ENCODE measurements at places on chromosomes 2 and 18. TPM values are rescaled to one million over a fixed set of nuclear protein-coding genes. Genes with fewer than 3 reads are reported as not detected.

GRCh38 chr2:55869637-55870325, 53.8 kb downstream of the EFEMP1 start:
- H3K27ac ChIP-seq = no peak overlapping the region
- peaks cover 38% of the 10 kb centered on the region for H3K36me3 ChIP-seq
- H3K4me1 ChIP-seq = no peaks in the 10 kb centered on the region
- H3K27me3 ChIP-seq = no peaks in the 10 kb centered on the region
- DNase-seq = no peak

DNA sequence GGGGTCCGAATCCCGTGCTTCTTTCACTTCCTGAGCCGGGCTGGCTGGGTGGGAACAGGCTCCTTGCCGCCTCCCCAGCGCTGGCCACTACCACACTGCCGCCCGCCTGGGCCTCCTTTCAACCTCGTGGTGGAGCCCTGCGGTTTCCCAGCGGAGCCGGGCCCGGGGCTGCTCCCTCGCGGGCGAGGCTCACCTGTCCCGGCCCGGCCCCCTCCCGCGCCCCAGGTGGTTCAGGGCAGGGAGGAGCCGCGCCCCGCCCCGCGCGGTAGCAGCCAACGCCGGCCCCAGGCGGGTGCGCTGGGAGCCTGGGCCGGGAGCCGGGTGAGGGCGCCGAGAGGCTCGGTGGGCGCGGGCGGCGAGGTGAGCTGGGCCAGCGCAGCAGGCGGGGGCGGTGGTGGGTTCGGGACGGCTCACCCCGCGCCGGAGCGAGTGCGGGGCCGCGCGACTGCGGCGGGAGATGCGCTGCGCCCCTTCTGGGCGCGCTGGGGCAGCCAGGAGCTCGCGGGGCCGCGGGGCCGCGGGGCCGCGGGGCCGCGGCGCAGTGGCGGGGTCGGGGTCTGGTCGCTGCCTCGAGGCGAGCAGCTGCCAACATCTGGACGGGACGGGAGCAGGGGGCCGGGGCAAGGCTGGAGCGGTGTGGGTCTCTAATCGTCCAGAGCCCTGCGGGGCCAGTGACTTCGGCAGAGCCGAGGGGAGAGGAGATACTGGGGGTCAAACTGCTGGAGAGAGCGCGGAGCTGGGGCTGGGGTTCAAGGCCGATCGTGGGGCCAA, at the start of gene LYPD6B:
Gene LYPD6B (plus strand): TSS at position 258 of the 771 bp plus-strand sequence. CDS start 92,250 bp downstream, outside the sequence.
- peak within 1 kb of the TSS; percentile 20 for H3K4me3 ChIP-seq
- no peaks in the 10 kb centered on the region for H3K4me1 ChIP-seq
- DNase-seq = no peak

DNA sequence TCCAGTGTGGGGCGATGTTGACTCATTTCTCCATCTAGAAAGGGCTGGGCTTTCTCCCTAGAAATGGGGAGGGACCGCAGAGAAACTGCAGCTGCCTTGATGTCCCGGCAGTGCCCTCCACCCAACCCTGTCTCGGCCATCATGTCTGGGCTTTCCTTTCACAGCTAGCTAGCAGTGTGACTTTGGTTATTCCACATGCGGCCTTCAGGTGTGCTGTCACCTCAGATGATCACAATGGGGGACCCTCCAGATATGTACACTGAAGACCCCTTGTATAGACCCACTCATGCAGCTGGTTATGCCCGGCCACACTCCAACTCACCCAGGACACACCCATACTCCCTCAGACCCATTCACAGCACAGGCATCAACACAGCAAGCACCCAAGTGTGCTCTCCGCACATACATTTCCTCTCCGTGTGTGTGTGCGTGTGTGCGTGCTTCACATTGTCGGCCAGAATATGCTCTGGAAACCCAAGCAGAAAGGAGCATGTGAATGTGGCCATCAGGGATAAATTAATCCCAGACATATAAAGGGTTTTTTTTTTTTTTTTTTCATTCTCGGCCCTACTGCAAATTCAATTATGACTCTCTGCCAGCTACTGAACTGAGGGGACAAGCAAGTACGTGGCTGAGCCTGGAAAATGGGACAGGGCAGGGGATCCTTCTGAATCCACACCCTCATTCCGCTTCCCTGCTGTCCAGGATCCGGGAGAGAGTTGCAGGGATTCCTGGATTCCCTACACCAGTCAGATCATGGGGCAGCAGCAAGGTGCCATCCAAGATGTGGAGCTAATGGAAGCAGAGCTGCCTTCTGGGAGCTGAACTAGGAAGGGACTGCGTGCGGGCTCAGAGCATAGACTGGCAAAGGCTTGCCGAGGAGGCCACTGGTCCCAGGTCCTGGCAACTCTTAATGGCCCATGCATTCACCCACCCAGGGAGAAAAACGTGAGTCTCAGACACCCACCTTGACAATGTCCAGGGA, 240.2 kb downstream of the DYSF start:
- H3K36me3 ChIP-seq = no peaks in the 10 kb centered on the region
- H3K4me1 ChIP-seq = no peaks in the 10 kb centered on the region
- H3K27ac ChIP-seq = no peak overlapping the region
- no peak overlapping the region for H3K4me3 ChIP-seq

GRCh38 chr2:208042041-208042440, 16.7 kb upstream of the PLEKHM3 start:
- DNase-seq = no peak
- no peaks in the 10 kb centered on the region for H3K27me3 ChIP-seq
- no peaks in the 10 kb centered on the region for H3K4me1 ChIP-seq
- no peak overlapping the region for H3K4me3 ChIP-seq
- H3K36me3 ChIP-seq = no peaks in the 10 kb centered on the region

DNA sequence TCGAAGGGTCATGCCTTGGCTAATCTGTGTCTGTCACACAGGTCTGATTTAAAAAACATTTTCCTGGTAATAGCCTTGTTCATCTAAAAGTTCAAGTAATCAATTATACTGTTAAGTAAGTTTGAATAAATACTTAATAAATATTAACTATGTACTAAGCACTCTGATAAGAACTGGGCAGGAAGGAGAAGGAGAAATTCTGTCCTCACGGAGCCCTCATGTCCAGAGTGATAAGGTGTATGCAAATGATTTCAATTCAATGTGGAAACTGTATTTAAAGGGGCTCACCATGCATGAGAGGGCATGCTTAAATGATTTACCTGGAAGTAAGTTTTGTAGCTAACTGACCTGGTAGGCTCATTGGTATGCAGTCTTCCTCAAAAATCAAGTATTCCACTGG, 94.0 kb upstream of the LYPD6 start:
- H3K27me3 ChIP-seq = no peaks in the 10 kb centered on the region
- H3K4me3 ChIP-seq = no peak overlapping the region
- H3K27ac ChIP-seq = no peak overlapping the region
- no peaks in the 10 kb centered on the region for H3K4me1 ChIP-seq

DNA sequence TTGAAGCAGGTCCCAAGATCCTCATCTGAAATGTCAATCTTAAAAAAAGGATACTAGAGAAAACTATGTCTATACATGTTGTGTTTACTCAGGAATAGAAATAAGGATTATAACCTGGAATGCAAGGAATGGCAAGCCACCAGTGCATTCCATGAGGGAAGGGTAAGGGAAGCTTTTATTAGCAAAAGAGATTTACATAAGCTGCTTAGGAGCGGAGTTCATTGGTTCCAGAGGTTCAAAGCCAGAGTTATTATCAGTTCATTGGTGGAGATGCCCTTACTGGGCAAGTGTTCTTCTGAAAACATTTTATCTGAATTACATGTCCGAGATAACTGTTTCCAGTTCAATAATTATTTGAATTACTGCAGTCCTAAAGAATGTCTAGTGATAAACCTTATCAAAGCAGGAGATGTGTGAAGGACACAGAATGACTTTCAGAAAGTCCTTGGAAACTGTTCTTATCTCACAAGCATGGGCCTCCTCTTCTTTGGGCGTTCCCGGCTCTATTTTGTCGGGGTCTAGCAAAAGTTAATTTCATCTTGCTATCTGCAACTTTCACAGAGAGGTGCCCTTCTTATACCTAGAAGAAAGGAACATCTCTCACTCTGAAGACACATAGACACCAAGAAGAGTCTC, 23.5 kb downstream of the COMMD1 start:
- H3K27ac ChIP-seq = peak overlapping the region; percentile 82
- H3K36me3 ChIP-seq = no peaks in the 10 kb centered on the region
- H3K4me1 ChIP-seq = no peaks in the 10 kb centered on the region
- H3K27me3 ChIP-seq = no peaks in the 10 kb centered on the region
- no peak overlapping the region for H3K4me3 ChIP-seq

The TWSG1 gene
- total RNA-seq = 9.2 TPM

The IL1B gene
- 0.68 TPM for total RNA-seq

The EFEMP1 gene
- total RNA-seq = 25.0 TPM

The MSTN gene
- total RNA-seq = 1.1 TPM

The RTP5 gene
- not detected for total RNA-seq

The MAP3K19 gene
- not detected for total RNA-seq
